ENCODE measurements at places on chromosomes 11 and 22. TPM values are rescaled to one million over a fixed set of nuclear protein-coding genes. Genes with fewer than 3 reads are reported as not detected.
A peak's percentile ranks its signal among the peaks of the same experiment; 100 is the strongest.

Gene MMP10
- not detected for polyA plus RNA-seq

Gene CTR9
- polyA plus RNA-seq = 75.2 TPM

Gene IL17REL
- polyA plus RNA-seq = not detected

Gene OR2AG1
- polyA plus RNA-seq = 0.09 TPM

Gene OR10A2
- polyA plus RNA-seq = 0.05 TPM

DNA sequence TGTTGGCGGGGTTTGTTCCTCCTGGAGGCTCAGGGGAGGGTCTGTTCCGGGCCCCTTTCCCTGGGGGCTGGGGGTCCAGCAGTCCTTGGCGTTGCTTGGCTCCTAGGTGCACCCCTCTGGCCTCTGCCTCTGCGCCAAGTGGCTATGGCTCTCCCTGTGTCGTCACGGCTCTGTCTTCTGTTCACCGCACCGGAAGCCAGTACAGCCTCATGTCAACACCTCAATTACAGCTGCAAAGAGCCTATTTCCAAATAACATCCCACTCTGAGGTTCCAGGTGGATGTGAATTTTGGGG lies 64.8 kb downstream of the CELSR1 start:
- DNase-seq = no peak

- DNase-seq = no peak
These were observed 686.6 kb downstream of the LUZP2 start for GRCh38 chr11:25183411-25183810.

- DNase-seq = peak; percentile 48
These were observed 46.2 kb upstream of the YWHAH start for GRCh38 chr22:31897842-31898805.

- DNase-seq = no peak
These were observed 20.9 kb downstream of the OOSP3 start for GRCh38 chr11:59899532-59899931.

GRCh38 chr11:78217650-78218541 lies 29.2 kb downstream of the USP35 start:
- no peak for DNase-seq

GRCh38 chr22:43497956-43498855 lies 86.4 kb downstream of the MPPED1 start:
- no peak for DNase-seq

DNA sequence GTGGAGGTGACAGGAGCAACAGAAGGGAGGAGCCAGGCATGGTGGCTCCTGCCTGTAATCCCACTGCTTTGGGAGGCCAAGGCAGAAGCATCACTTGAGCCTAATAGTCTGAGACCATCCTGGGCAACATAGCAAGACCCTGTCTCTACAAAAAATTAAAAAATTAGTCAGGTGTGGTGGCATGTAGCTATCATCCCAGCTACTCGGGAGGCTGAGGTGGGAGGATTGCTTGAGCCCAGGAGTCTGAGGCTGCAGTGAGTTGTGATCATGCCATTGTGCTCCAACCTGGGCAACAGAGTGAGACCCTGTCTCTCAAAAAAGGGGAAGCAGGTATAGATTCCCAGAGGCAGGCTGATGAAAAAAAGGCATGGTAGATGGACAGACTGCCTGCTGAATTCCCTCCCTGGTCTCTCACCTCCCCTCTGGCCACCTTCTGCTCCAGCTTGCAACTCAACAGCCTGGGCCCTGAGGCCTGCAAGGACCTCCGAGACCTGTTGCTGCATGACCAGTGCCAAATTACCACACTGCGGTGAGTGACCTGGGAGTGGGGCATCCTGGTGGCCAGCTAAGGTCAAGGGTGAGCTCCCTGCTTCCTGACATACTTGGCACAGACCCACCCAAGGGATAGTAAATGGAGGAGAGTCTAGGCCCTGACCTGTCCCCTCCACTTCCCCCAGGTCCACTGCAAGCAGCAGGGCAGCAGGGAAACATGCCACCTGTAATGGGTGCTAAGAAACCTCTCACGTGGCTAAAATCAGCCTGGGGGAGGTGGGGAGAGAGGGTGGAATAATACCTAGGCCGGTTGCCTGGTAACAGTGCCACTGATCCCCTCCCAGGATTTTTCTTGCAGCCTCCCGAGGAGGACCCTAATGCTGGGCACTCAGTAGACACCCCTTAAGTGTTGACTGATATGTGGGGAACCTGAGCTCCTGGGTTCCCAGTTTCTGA lies 4.3 kb upstream of the NHERF4 start:
- no peak for DNase-seq
